ENCODE measurements at places on chromosomes 2 and 18.
A peak's percentile ranks its signal among the peaks of the same experiment; 100 is the strongest.

DNA sequence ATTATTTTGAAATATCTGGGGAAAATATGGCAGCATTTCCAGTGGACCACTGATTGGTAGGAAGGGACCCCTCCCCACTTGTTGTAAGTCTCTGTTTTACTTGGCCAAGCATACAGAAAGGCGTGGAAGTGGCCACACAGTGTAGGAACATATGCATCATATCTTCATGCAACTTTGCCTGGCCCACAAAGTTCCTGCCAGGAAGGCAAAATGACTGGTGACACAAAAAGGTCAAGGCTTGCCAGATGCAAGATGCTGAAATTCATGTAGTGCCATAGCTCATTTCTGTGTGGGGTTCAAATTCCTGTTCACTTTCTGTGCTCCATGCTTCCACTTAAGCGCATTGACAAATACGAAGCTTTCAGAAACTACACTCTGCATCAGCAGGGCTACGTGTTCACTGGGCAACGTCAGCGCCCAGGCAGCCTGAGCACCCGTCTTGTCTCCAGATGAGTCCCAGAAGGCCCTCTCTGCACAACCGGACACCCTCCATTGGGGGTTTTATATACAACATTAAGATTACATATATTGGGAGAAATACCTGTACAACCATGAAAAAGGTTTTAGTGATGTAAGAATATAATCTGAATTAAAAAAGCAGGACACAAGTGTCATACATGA lies 3.6 kb downstream of the DYNC2LI1 start:
- DNase-seq: no peak

- DNase-seq: no peak
Measured at GRCh38 chr2:219997341-219997851, 370.0 kb downstream of the SLC4A3 start.

DNA sequence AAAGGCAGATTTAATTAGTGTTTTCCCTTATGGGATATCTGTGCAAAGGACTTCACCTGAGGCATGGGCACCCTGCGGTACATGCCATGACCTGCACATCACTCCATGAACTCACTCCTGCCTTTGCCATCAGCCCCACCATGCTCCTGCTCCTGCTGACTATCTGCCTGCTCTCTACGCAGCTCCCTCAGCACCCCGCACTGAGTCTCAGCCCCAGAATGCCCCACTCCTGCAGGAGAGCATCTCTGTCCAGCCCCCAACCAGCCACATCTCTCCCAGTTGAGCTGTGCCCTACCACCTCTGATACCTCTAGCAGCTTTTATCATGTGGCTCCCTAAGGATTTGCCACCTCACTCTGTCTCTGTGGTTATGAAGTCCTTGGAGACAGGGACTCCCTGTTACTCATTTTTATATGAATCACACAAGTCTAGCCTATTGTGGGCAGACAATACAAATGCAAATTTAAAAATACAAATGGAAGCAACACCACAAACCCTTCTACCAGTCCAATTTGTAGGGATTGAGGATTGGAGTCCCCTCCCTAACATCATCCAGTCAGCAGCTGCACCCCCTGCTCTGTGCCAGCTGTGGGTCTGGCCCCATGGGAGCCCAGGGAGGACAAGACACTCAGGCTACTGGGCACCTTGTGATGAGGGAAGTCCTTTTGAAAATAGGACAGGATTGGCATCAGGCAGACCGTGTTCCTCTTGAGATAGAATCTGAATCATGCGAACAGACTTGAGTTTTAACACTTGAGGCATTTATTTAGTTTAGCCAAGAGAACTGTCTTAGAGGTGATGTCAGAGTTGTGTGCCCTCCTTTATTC lies 689.6 kb upstream of the HS6ST1 start:
- no peak for DNase-seq

DNA sequence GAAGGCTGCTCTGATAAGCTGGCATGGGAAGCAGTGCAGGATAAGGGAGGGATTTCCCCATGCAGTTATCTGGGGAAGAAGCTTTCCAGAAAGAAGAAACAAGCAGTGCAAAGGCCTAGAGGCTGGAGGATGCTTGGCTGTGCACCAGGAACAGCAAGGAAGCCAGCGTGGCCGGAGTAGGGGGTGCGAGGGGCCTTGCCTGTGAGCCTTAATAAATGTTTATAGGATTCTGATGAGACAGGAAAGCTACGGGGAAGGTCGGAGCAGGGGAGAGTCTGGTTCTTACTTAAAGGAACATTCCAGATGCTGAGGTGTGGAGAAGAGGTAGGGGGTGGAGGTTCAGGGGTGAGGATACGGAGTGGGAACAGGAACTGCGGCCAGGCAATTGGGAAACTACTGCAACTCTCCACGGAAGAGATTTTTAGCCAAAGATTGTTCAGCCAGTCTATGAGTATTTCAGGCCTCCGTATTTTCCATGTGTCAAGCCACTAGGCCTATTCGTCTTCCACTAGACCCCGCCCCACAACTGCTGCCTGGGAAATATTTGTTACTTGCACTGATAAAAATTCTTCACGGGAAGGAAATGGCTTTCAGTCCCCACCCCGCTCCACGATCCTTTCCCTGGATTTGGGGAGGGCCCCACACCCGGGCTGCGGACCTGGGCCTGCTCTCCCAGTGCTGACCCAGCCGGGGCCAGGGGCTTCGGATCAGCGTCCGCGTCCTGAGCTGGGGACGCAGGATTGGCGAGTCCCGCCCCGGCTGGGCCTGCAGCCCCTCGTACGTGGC lies 516 bp downstream of the EIF2AK2 start:
- peak; percentile 25 for DNase-seq

- no peak for DNase-seq
Measured at GRCh38 chr2:205731583-205731981, 49.3 kb downstream of the NRP2 start.
